NCI-H69 (cell line): ENCODE measurements at places on chromosomes 4 and X.

DNA sequence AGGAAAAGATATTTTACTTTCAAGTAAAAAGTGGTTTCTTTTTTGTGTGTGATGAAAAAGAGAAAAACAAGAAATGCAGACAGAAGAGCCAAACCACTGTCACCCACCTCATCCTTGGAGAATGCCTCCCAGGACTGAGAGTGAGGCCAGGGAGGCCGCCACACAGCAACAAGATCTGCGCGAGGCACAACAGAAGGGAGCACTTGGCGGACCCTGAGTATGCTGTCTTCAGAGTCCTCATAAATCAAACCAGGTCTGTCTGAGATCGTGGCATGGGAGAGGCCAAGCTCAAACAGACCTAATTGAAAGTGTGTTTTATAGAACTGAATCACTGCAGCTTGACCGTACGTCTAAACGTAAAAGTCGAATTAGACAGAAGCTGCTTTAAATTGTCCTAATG is 134.3 kb upstream of the VCX2 start:
- DNase-seq, result no peak

GRCh38 chrX:7168371-7168770 is 20.4 kb upstream of the PUDP start:
- DNase-seq, result no peak

DNA sequence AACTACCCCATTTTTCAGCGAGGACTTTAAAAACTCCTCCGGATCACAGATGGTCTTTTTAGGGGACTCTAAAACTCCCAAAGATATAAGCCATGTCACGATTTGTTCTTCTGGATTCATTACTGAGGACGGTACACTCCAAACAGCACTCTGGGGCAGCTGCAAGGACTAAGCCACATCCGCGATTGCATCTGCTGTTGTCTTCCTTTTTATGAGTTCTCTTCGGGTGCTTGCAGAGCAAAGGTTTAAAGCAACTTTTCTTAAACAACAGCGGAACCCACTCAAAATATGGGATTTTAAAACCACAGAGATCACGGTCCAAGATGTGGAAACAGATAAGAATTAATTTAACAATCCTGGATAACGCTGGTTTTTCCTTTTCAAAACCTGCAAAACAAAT is at the start of gene ARHGEF6:
TSS of gene ARHGEF6 (minus strand) at position 170 of the 400 bp plus-strand sequence. CDS start at position 120, 50 bp downstream.
- no peak for DNase-seq

GRCh38 chr4:150533673-150534072 is 48.3 kb upstream of the MAB21L2 start:
- peak; percentile 30 for DNase-seq

DNA sequence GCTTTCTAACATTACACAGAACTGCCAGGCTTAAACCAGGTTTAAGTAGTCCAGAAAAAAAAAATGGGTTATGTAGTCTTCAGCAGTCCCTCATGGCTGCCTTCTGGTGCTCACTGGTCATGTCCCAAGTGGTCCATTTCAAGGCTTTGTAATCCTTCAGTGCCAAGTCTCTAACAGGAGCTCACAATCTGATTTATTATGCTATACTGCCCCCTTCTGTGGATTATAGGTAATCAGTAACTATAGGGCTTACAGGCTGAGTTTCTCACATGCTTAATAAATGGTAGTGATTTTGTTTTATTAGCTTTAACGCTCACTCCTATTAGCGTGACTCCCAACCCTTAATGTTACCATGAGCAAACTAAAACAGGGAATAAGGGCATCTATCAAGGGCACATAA is 92.5 kb upstream of the EDA2R start:
- DNase-seq, result no peak

DNA sequence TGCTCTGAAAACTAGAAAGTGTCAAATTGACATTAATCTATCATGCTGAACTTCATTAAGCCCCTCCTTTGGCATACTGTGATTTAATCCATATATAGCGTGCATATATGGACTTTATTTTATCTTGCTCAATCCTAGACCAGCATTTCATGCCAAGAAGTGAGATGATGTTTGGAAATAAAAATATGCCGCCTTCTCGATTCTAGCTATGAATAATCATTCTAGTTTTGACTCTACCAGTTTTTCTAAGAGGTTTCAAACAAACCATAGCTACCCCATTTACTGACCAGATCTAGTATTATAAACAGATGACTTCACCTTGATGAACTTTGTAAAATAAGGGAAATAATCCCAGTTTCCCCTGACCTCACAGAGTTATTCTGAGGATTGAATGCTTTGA is 95.0 kb downstream of the ARX start:
- DNase-seq, result no peak

DNA sequence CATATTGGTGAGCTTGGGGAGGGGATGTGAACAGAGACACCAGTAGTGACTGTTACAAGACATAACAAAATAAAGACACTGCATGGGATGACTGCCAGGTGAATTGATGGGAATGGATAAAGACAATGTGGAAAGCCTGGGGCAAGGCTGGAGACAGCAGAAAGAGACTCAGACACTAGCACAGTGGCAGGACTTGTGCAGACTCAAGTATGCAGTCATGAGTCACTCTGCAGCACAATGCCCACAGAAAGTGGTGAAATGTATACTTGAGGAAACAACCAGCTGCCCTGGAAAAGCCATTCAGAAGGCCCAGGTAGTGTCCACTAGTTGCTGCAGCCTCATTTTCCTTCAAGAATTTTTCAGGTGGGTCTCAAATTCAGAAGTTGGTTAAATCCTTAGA is 452.3 kb downstream of the MID1IP1 start:
- DNase-seq, result peak; percentile 27

- no peak for DNase-seq
These were observed 40.6 kb upstream of the ADGRA3 start for GRCh38 chr4:22556495-22556894.

- DNase-seq, result no peak
These were observed 18.0 kb downstream of the PDHA1 start for GRCh38 chrX:19361701-19362100.

DNA sequence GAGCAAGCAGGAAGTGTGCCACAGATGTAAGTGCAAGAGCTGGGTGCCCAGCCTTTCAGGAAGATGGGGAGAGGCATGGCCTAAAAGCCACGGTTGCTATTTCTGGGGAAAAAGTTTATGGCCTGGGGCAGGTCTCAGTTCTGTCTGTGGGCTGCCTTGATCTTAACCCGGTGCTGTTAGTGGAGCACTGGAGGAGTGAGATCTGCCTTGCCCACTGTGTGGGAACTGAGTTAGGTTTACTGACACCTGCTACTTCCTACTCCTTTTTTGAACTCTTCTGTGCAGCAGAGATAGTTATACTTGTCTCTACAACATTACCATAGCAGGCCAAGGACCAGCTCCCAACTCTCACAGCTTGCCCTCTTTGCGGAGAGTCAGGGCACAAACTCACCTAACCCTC is 76.5 kb downstream of the ITM2A start:
- DNase-seq, result no peak

- DNase-seq, result no peak
These were observed 195.3 kb downstream of the KCNIP4 start for GRCh38 chr4:21753084-21753760.

- DNase-seq, result no peak
These were observed 1.3 kb downstream of the GABRE start for GRCh38 chrX:151973060-151973661.

GRCh38 chr4:11021333-11021732 is 336.8 kb upstream of the CLNK start:
- no peak for DNase-seq

DNA sequence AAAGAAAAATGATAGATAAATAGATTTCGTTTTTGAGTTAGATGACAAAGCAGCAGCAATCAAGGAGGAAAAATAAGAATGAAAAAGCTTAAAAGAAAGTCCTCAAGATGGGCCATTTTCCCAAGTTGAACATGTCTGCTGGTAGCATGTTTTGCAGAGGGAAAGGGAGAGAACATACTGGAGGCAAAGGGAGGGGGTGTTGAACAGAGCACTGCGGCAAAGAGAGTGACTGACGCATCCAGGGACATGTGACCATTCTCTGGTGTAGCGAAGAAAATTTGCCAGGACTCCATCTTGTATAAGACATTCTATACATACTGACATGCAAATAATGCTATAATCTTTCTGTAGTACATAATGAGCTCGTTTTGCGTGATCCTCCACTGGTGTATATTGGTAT is 1.2 kb downstream of the LINC00632 start:
- peak; percentile 89 for DNase-seq

DNA sequence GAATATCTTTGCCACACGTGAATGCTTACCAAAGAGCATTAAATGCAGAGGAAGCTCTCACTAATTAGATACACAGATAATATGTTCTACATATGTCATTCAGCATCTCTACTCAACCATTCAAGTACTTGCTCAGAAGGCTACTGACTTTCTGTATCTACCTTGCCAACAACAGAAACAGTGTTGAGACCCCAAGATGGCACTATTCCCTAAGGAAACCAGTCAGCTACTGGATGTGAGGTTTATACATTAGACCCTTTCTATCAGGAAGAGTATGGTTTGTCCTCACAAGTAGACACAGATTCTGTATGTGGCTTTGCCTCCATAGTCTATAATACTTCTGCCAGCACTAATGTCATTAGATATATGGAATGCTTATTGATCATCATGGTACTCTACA is 443.9 kb upstream of the INTU start:
- peak; percentile 15 for DNase-seq

GRCh38 chr4:99430106-99430505 is 5.0 kb downstream of the ADH7 start:
- DNase-seq, result no peak

DNA sequence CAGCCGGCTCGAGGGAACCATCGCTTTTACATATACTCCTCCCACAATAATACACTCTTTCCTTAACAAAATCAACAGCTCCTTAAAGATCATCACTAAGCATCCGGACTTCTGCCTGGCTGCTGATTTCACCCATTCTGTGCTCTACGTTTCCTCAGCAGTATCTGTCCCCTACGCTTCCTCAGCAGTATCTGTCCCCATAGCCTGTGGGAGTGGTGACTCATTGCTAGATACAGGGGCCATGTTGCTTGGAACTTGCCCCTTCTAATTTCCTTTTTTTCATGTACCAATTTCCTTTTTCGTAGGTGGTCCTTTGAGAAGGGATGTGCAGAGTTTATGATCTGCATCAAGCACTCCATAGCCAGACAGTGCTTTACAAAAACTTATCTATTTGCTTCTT is 18.6 kb downstream of the MAP3K15 start:
- no peak for DNase-seq

DNA sequence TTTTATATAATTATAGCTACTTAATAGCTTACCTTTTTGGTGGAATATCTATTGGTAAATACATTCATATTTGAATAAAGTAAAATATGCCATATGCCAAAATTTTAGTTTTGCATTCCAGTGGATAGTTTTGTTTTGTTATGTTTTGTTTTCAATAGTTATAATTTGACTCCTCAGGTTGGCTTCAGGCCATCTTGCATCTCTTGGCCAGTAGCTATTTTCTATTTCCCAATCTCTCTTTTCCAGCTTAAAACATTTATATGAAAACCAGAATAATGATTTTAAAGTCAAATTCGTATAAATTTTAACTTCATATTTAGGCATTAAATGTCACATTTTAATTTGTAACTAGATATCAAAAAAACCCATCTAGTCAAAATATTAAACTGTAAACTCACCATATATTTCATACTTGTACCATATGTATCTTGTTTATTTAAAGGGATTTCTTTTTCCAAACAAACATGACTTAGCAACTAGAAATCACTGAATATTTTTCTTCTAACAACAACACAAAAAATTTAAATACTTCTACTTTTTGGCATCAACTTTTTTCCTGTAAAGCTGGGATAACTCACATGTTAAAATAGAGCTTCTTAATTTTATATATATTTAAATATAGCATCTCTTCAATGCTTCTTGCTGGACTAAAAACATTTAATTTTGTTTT is 1209.6 kb downstream of the PCDH7 start:
- no peak for DNase-seq

- no peak for DNase-seq
These were observed 261.8 kb upstream of the TAPT1 start for GRCh38 chr4:16488084-16488483.

- no peak for DNase-seq
These were observed 417.9 kb upstream of the AGA start for GRCh38 chr4:177860171-177860570.

DNA sequence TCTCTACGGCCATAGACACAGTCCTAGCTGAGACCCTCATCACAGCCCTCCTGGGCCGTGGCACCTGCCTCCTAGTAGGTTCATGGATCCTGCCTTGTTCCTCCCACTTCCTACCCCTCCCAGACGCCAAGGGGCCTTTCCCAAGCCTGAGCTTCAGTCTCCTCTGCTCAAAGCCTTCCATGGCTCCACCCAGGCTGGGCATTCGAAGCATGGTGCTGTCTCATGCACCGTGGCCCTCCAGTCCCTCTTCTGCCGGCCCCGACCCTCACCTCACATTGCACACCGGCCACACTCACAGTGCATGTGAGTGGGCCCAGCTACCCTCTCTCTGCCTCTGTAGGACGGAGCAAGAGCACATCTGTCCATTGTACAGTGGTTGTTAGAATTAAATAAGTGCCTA is 21.7 kb upstream of the KIAA0232 start:
- no peak for DNase-seq

GRCh38 chr4:38837334-38837733 is 19.3 kb downstream of the TLR6 start:
- DNase-seq, result no peak

- peak; percentile 2 for DNase-seq
These were observed 8.4 kb downstream of the APBB2 start for GRCh38 chr4:41205854-41206460.

DNA sequence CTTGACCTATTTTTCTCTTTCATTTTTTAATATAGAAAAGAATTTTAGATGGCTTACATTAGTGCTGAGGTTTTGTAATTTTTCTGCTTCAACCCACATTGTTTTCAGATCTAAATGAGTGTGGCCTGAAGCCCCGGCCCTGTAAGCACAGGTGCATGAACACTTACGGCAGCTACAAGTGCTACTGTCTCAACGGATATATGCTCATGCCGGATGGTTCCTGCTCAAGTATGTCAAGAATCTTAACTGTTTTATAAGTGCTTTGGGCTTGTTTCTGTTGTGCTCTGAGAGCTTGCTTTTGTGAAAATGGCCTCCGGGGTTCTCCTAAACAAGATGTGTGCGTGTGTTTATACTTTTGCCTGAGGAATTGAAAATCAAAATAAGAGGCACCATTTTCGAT is 41.6 kb downstream of the NPNT start:
- no peak for DNase-seq

DNA sequence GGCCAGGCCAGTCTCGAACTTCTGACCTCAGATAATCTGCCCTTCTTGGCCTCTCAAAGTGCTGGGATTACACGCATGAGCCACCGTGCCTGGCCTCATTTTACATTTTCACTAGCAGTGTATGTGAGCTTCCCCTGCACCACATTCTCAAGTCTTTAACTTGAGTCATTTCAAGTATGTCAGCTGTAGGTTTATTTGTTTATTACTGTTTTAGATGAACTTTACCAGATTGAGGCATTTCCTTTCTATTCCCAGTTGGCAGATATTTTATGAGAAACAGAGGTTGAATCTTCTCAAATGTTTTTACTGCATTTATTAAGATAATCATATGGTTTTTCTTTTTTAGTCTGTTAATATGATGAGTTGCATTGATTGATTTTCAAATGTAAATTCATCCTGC is 114.6 kb upstream of the SH3RF1 start:
- DNase-seq, result no peak

DNA sequence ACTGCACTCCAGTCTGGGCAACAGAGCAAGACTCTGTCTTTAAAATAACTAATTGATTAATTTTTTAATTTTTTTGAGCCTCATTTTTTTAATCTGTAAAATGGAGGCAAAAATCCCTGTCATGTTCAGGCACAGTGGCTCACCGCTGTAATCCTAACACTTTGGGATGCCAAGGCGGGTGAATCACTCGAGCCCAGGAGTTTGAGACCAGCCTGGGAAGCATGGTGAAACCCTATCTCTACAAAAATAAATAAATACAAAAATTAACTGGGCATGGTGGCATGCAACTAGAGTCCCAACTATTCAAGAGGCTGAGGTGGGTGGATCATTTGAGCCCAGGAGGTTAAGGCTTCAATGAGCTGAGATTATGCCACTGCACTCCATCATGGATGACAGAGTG is 15.4 kb downstream of the AMTN start:
- no peak for DNase-seq
